ENCODE measurements at places on chromosomes 5 and 9. TPM values are rescaled to one million over a fixed set of nuclear protein-coding genes. Genes with fewer than 3 reads are reported as not detected.

GRCh38 chr5:138762110-138762509 is 8.9 kb downstream of the CTNNA1 start:
- peaks cover 3% of the 10 kb centered on the region for H3K4me1 ChIP-seq
- no peaks in the 10 kb centered on the region for H3K36me3 ChIP-seq
- H3K27ac ChIP-seq: no peak overlapping the region
- H3K27me3 ChIP-seq: no peaks in the 10 kb centered on the region

The S100Z gene
- not detected for total RNA-seq

- no peaks in the 10 kb centered on the region for H3K27me3 ChIP-seq
- H3K4me3 ChIP-seq: peak within 1 kb of the TSS; percentile 65
- peaks cover 37% of the 10 kb centered on the region for H3K4me1 ChIP-seq
- H3K36me3 ChIP-seq: no peaks in the 10 kb centered on the region
- peak; percentile 96 for DNase-seq
- H3K27ac ChIP-seq: peak within 1 kb of the TSS; percentile 92
These were observed at the start of gene IRF1 for GRCh38 chr5:132490484-132491367. Gene IRF1, minus strand, starts transcription at chr5:132490773. Its CDS starts 1,295 bp downstream, at chr5:132489478.

GRCh38 chr9:93303806-93304573 is 120.1 kb downstream of the WNK2 start:
- H3K4me1 ChIP-seq: peaks cover 48% of the 10 kb centered on the region
- H3K27ac ChIP-seq: peak overlapping the region; percentile 62
- H3K27me3 ChIP-seq: no peaks in the 10 kb centered on the region
- H3K4me3 ChIP-seq: no peak overlapping the region
- DNase-seq: peak; percentile 9

The TAF11L14 gene
- not detected for total RNA-seq

The FAM221B gene
- 7.2 TPM for total RNA-seq

- no peak for DNase-seq
- H3K4me1 ChIP-seq: peaks cover 28% of the 10 kb centered on the region
These were observed 60.1 kb downstream of the SIL1 start for GRCh38 chr5:139138109-139138508.

The WNK2 gene
- 50.5 TPM for total RNA-seq

GRCh38 chr9:113626735-113627495 is 163.4 kb downstream of the RGS3 start:
- H3K27ac ChIP-seq: peak overlapping the region; percentile 25
- H3K36me3 ChIP-seq: no peaks in the 10 kb centered on the region

- H3K27me3 ChIP-seq: no peaks in the 10 kb centered on the region
- DNase-seq: peak; percentile 61
- H3K4me3 ChIP-seq: no peak overlapping the region
These were observed 61.7 kb downstream of the HSPA4 start for GRCh38 chr5:133113331-133114061.

The MZB1 gene
- total RNA-seq: 0.31 TPM

The KIF24 gene
- 20.0 TPM for total RNA-seq

- no peaks in the 10 kb centered on the region for H3K36me3 ChIP-seq
- H3K4me1 ChIP-seq: no peaks in the 10 kb centered on the region
- H3K27ac ChIP-seq: no peak overlapping the region
These were observed 553.3 kb upstream of the SGCD start for GRCh38 chr5:155773680-155774079.

GRCh38 chr5:31781772-31782171 is 142.8 kb downstream of the PDZD2 start:
- no peaks in the 10 kb centered on the region for H3K36me3 ChIP-seq
- H3K27me3 ChIP-seq: no peaks in the 10 kb centered on the region
- H3K27ac ChIP-seq: no peak overlapping the region
- no peaks in the 10 kb centered on the region for H3K4me1 ChIP-seq

DNA sequence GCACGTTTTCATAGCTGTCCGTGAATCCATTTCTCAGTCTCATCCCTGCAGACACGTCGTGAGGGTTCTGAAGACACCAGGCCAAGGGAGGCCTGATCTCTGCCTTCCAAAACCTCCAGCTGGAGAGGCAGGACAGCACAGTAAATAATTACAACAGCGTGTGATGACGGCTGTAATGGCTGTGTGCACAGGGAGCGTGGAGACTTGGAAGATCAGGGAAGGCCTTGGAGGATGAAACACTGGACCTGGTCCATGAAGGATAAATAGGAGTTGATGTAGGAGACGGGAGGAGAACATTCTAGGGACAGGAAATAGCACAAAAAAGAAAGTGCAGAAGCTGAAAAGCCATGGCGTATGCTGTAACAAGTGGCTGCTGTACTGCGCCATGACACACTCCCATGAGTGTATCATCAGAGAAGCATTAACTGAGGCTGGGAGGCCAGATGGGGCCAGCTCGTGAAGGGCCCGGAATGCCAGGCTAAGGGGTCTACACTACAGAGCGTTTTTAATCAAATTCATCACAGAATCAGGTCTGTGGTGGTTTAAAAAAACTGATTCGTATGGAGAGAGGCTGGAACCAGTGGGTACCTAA is 97.2 kb downstream of the CRB2 start:
- peak overlapping the region; percentile 19 for H3K27ac ChIP-seq
- no peak for DNase-seq
- H3K36me3 ChIP-seq: no peaks in the 10 kb centered on the region

- H3K36me3 ChIP-seq: no peaks in the 10 kb centered on the region
- H3K4me3 ChIP-seq: no peak overlapping the region
These were observed 56.8 kb upstream of the XPA start for GRCh38 chr9:97753975-97754374.

DNA sequence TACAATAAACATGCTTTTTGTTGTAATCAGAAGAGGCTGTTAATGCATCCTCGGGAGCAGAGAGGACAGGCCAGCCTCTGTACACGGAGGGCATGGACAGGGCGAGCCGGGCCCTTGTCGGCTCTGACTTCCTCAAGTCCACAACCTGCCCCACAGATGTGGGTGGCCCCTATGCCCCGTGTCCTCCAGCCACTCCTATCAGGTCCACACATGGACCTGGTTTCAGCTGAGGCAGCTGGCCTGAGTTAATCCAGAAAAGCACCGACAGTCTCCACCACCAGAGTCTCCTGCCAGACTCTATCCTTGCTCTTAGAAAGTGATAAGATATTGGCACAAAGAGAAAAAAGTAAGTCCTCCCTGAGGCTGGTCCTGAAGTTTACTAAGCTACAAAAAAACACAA is 52.4 kb upstream of the PHYKPL start:
- DNase-seq: no peak
- no peaks in the 10 kb centered on the region for H3K27me3 ChIP-seq
- no peak overlapping the region for H3K27ac ChIP-seq
- H3K4me1 ChIP-seq: no peaks in the 10 kb centered on the region
- no peaks in the 10 kb centered on the region for H3K36me3 ChIP-seq

- no peaks in the 10 kb centered on the region for H3K27me3 ChIP-seq
- H3K27ac ChIP-seq: no peak overlapping the region
- H3K4me3 ChIP-seq: no peak overlapping the region
- H3K4me1 ChIP-seq: no peaks in the 10 kb centered on the region
- no peak for DNase-seq
These were observed 216.9 kb downstream of the DEPDC1B start for GRCh38 chr5:60483050-60483449.

DNA sequence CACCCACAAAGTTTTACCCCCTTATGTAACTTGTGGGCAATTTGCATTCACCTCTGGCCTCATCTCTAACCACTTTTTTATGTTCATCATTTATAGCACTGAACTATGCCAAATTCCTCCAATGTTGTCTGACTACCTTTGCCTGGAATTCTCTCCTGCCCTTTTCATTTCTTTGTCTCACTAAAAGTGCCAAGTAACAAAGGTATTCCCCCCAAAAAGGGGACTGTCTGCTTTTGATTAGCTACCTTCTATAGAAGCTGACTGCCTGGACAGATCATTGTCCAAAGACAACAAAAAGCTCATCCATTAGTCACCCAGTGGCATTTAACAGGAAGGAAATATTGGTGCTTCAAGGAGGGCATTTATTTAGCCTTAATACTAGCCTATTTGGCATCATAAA is 189.9 kb upstream of the VCAN start:
- no peak overlapping the region for H3K4me3 ChIP-seq
- DNase-seq: no peak
- H3K4me1 ChIP-seq: no peaks in the 10 kb centered on the region
- no peaks in the 10 kb centered on the region for H3K27me3 ChIP-seq
- no peaks in the 10 kb centered on the region for H3K36me3 ChIP-seq
- no peak overlapping the region for H3K27ac ChIP-seq

GRCh38 chr9:9973062-9973461 is 639.7 kb downstream of the PTPRD start:
- no peaks in the 10 kb centered on the region for H3K36me3 ChIP-seq
- no peaks in the 10 kb centered on the region for H3K4me1 ChIP-seq
- H3K27me3 ChIP-seq: no peaks in the 10 kb centered on the region
- H3K27ac ChIP-seq: no peak overlapping the region

The GPR150 gene
- total RNA-seq: 0.99 TPM

DNA sequence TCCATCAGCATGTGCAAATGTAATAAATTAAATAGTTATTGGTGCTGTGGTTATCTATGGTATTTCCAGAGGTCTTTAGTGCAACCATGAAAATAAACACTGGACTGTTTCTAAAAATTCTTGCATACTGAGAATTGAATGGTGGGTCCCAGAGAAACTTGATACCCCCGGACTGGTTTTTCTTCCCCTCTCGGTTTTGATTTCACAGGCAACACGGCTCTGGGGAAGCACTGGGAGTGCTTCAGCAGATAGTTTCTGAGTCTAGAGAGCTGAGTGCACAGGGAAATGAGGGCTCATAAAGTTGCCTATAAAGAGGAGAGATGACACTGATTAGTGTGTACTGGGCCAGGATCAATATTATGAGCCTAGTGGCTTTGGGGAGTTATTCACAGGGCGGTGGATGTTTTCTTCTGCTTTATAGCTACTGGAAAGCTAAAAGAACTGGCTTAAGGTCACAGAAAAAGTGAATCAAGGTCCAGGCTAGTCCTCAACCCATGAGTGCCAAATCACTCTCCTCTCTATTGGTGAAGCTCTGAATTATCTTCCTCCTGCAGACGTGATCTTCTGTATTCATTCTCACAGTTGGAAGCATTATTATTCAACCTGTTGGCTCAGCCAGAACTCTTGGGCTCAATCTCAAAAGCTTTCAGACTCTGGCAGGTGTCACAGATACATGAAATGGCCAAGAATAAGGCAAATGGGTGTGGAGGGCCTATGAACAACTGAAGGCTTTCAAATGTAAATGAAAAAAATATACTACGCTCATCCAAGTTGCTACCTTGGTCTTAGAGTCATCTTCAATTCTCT is 170.2 kb upstream of the HMHB1 start:
- H3K4me1 ChIP-seq: no peaks in the 10 kb centered on the region
- no peak overlapping the region for H3K4me3 ChIP-seq
- no peak for DNase-seq
- H3K27ac ChIP-seq: no peak overlapping the region
- H3K36me3 ChIP-seq: no peaks in the 10 kb centered on the region
- H3K27me3 ChIP-seq: no peaks in the 10 kb centered on the region

GRCh38 chr9:113858282-113858681 is 17.8 kb upstream of the ZNF618 start:
- DNase-seq: no peak
- H3K4me3 ChIP-seq: no peak overlapping the region
- no peaks in the 10 kb centered on the region for H3K36me3 ChIP-seq
- no peaks in the 10 kb centered on the region for H3K4me1 ChIP-seq
- H3K27ac ChIP-seq: no peak overlapping the region
- H3K27me3 ChIP-seq: no peaks in the 10 kb centered on the region

The LHX3 gene
- 0.55 TPM for total RNA-seq

DNA sequence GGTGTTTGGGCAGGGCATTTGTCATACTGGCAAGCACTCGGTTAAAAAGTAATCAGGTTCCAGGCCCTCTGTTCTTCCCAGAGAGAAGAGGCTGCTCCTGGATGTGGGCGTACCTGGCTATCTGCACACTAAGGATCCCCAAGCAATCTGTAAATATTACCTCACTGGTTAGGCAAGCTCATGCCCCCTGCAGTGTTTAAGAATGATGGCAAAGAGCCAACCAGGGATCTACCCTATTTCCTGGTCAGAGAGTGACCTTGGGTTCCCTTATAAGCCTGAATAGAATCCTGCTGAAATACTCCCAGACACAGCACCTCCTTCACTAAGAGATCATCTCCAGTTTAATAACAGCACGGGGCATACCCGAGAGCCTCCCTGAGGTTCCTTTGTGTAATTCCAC is 181.2 kb downstream of the PIK3R1 start:
- no peak overlapping the region for H3K4me3 ChIP-seq
- H3K27me3 ChIP-seq: no peaks in the 10 kb centered on the region
- no peak for DNase-seq
- no peaks in the 10 kb centered on the region for H3K36me3 ChIP-seq

DNA sequence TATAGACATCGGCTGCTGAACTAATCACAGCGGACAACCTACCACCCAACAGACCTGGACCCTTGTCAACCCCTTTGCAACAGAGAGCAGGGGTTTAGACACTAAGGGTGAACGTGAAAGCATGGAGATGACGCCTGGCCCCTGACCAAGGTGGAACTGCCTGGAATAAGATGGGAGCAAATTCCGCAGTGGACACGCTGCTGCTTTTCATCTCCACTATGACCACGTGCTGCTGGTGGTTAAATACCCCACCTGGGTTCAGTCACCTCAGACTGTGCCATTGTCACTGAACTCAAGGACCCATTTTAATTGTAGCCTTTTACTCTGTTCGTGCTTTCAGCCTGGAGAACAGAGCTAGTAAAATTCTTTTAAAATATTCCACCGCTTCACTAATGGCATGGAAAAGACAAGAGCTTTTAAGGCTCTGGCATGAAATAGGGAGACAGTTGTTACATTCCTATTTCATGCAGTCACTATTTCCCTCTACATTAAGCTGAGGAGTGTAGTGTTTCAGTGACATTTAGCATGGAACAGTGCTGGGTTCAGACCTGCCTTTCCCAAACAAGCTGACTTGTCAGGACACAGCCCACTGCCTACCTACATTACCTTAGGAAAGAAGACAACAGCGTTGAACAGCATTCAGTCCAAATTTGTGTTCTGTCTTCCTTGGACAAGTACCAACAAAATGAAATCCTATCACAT is 96.8 kb downstream of the ANKRD18B start:
- no peak for DNase-seq
- no peak overlapping the region for H3K27ac ChIP-seq
- H3K36me3 ChIP-seq: no peaks in the 10 kb centered on the region
- no peaks in the 10 kb centered on the region for H3K27me3 ChIP-seq
- no peaks in the 10 kb centered on the region for H3K4me1 ChIP-seq

The EQTN gene
- total RNA-seq: 33.0 TPM

The FOXD4 gene
- total RNA-seq: 1.2 TPM

DNA sequence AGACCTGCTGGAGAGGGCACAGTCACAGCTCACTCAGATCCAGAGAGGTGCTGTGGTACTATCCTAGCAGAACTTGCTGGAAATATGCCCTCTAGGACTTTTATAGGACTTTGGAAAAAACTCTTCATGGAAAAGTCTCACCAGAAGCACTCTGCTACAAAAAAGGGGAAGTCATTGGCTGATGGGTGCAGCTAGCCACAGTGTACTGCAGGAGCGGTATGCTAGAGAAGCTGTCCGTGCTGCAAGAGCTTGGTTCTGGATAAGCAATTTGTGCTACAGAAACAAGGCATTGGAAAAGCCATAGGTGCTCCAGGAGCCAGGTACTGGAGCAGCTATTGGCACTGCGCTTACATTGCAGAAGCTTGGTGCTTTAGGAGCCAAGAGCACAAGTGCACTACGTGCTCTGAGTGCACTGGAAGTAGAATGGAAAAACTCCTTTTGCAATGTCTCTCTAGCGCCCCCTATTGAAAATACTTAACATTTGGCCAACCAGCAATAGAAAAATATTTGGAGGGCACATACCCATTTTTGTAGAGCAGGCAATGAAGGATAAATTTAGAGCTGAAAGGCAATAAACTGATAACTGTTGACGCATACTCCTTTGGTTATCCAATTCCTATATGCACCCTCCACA is 83.4 kb downstream of the MEGF10 start:
- H3K4me1 ChIP-seq: peaks cover 4% of the 10 kb centered on the region
- H3K27ac ChIP-seq: no peak overlapping the region
- no peak for DNase-seq

GRCh38 chr5:111820072-111820471 is 63.1 kb upstream of the NREP start:
- no peaks in the 10 kb centered on the region for H3K4me1 ChIP-seq
- no peak overlapping the region for H3K4me3 ChIP-seq
- DNase-seq: no peak
- H3K27ac ChIP-seq: no peak overlapping the region
- H3K36me3 ChIP-seq: no peaks in the 10 kb centered on the region
- no peaks in the 10 kb centered on the region for H3K27me3 ChIP-seq

Measured in testis (tissue), 5 donors.